Fibroblast of villous mesenchyme (primary cell): ENCODE measurements at places on chromosomes 11 and 22. TPM values are rescaled to one million over a fixed set of nuclear protein-coding genes. Genes with fewer than 3 reads are reported as not detected.

- no peak for DNase-seq
Measured at GRCh38 chr11:69263736-69264052, 30.3 kb upstream of the MYEOV start.

DNA sequence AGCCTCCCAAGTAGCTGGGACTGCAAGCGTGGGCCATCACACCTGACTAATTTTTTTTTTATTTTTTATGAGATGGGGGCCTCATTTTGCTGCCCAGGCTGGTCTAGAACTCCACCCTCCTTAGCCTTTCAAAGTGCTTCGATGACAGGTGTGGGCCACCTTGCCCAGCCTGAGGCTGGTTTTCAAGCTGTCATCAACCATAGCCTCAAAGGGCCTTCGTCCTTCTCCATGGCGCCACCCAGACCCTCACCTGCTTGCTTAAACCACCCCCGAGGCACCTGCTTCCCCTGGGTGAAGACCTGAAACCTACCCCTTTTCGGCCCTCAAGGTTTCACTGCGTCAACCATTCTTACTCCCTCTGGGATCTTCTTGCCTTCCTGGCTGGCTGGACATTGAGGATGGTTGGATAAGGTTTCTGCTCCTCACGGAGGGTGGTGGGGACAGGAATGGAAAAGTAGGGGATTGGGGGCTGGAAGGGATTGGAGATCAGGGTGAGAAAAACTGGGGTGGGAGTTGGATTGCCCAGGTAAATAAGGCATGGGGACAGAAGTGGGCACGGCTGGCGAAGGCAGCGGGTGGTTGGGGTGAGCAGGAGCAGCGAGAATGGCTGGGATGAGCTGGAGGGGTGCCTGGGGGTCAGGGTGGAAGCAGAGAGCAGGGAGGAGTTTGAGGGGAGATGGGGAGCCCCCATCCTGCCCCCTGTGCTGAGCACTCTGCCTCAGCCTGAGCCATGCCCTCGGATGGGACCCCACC, 2.8 kb upstream of the ACR start:
- no peak for DNase-seq

GRCh38 chr11:13834463-13834862, 128.1 kb upstream of the SPON1 start:
- DNase-seq: no peak

- DNase-seq: no peak
Measured at GRCh38 chr11:30991376-30991775, 378.2 kb downstream of the DCDC1 start.

DNA sequence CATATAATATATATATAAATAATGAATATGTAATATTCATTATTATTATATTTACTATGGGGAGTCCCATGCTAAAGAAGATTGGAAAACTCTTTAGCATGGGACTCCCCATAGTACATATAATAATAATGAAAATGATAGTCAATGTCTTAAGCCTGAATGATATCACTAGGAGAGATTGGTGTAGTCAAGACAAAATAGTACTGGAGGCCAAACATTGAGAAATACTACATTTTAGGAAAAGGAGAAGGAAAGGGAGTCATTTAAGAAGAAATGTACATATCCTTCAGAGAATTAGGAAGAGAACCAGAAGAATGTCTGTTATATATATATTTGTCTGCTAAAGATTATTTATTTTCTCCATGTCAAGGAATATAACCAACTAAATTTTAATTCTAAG, 5.0 kb upstream of the VWA5A start:
- no peak for DNase-seq

- DNase-seq: peak; percentile 69
Measured at GRCh38 chr22:38700270-38700788, 414 bp downstream of the JOSD1 start.

ZBTB3 gene
- 12.9 and 13.4 TPM in 2 replicates for total RNA-seq

GSTT4 gene
- total RNA-seq: not detected in 2 replicates

ZW10 gene
- 18.0 and 23.7 TPM in 2 replicates for total RNA-seq

GAS2L1 gene
- 16.4 and 18.4 TPM in 2 replicates for total RNA-seq

RGL4 gene
- not detected in 2 replicates for total RNA-seq

OR4D5 gene
- total RNA-seq: not detected in 2 replicates

LDHAL6A gene
- not detected in 2 replicates for total RNA-seq

MUC5AC gene
- not detected in 2 replicates for total RNA-seq

SYT12 gene
- 0.43 and 0.64 TPM in 2 replicates for total RNA-seq

OR2AG2 gene
- under 0.01 and 0.32 TPM in 2 replicates for total RNA-seq
